ENCODE measurements at places on chromosomes 7 and 10. TPM values are rescaled to one million over a fixed set of nuclear protein-coding genes. Genes with fewer than 3 reads are reported as not detected.

DNA sequence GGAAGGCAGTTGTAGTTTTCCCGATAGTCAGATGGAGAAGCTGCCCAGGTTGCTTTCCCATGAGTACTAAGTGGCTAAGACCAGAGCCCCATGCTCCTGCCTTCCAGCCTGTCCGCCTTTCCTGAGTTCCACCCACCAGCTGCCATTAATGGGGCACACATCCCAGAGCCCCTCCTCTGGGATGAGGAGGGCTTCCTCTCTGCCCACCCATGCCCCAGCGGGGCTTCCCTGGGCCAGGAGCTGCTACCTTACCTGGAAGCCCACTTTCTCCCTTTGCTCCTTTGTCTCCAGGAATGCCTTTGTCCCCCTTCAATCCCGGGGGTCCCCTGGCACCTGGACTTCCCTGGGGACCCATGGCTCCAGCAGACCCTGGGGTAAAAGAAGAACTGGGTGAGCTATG lies 7.8 kb downstream of the SFTPD start:
- DNase-seq = no peak

DNA sequence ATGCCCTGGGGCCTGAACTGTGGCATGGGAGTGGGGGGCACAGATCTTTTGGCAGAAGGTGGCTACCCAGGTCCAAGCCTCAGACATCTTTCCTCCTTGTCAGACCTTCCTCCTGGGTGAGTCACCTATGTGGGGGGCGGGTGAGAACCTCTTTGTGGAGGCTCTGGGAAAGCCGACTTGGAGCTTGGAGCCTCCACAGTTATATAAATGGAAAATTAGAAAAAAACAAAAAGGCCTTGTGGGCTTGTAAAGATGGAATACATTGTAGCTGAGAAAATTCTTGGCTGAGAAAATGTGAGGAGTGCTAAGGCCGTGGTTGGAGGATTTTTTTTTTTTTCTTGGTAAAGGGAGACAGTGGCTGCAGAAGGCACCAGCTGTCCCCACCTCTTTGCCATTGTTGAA lies 292.5 kb downstream of the CCDC3 start:
- DNase-seq = no peak

GRCh38 chr10:1464881-1465417 lies 272.4 kb downstream of the ADARB2 start:
- no peak for DNase-seq

GRCh38 chr7:131524703-131525102 lies 31.7 kb downstream of the PODXL start:
- DNase-seq = no peak

DNA sequence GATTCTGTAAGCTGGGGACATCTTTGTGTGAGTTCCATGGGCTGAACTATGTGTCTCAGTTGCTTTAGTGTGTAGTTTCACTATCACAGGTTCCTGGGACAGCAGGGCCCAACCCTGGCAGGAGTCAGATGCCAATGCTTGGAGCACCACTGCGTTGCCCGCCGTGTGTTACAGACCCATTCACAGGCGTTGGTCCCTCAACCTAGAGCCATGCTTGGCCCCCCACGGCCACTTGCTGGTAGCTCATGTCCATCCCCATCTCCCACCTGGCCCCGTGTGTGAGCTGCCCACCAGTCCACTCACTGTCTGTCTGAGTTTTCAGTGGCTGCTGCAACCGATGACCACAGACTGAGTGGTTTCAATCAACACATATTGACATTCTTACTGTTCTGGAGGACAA lies 546.9 kb downstream of the TCERG1L start:
- no peak for DNase-seq

SEMA3E gene
- total RNA-seq = not detected

DNA sequence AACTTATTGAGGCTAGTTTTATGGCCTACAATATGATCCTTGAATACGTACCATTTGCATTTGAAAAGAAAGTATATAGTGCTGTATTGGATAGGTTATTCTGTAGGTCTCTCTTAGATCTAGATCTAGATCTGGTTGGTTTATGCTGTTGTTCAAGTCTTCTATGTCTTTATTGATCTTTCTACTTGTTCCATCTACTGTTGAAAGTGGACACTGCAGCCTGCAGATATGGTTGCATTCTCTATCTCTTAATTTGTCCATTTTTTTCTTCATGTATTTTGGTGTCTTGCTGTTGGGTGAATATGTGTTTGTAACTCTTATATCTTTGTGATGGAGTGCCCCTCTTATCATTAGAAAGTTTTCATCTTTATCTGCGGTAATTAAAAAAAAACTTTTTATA lies 139.4 kb upstream of the PCDH15 start:
- DNase-seq = no peak

DNA sequence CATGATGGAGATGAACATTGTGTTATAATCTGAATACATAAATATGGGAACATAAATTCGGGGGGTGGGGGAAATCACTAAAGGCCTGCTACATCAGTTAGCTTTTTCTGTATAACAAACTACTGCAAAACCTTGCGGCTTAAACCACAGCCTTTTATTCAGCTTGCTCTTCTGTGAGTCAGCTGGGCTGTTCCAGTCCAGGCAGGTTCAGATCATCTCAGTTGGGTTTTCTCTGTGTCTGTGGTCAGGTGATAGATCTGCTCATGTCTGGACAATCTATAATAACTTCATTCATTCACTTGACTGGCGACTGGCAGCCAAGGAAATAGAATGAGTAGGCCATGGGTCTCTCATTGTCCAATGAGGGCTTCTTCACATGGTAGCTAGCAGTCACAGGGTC lies 23.5 kb downstream of the HTR7 start:
- DNase-seq = no peak

GRCh38 chr7:143416565-143417149 lies 8.0 kb upstream of the EPHA1 start:
- DNase-seq = no peak

- DNase-seq = no peak
These were observed 18.1 kb downstream of the FOXP2 start for GRCh38 chr7:114432703-114433102.

DNA sequence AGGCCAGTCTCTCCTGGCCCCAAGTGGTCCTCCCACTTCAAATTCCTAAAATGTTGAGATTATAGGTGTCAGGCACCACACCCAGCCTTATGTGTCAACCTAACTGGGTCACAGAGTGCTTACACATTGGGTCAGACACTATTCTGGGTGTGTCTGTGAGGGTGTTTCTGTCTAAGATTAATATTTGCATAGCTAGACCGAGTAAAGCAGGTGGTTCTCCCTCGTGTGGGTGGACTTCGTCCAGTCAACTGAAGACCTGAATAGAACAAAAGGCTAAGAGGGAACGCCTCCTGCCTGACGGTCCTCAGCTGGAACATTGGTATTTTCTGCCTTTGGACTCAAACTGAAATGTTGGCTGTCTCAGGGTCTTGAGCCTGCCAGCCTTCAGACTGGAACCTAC lies 11.5 kb downstream of the PPIF start:
- DNase-seq = no peak

DNA sequence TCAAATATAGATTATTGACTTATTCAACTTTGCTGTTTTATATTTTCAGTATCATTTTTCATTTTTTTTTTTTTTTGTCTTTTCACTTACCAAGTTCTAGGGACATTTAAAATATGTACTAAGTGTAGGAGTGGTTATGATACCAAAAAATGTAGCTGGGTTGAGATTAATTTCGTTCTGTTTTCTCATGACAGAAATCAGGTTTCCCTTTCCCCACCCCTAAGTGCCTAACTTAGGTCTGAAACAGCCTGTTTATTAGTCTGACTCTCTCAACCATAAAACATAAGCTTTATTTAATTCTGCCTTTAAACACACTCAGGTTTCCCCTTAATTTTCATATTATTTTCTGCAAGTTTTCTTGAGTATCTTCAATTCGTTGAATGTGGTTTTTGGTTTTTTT lies 22.1 kb downstream of the TMEM106B start:
- no peak for DNase-seq

Measured in activated T-helper 2 cell treated with anti-CD3 and anti-CD28 coated beads, Interferon-gamma antibody, Interleukin-2, Interleukin-4, amounts not matched to agents 10 μg/mL and 5 μg/mL and 100 μg/mL, durations not matched to agents 14 hours and 24 hours and 36 hours (primary cell).